ENCODE measurements at places on chromosomes 2 and 18. TPM values are rescaled to one million over a fixed set of nuclear protein-coding genes. Genes with fewer than 3 reads are reported as not detected.
A peak's percentile ranks its signal among the peaks of the same experiment; 100 is the strongest.

The EPB41L3 gene
- 157 TPM for total RNA-seq

The RASGRP3 gene
- total RNA-seq: not detected

The SPC25 gene
- total RNA-seq: not detected

GRCh38 chr2:134232461-134232860 is 21.4 kb upstream of the MGAT5 start:
- H3K4me1 ChIP-seq: peaks cover 45% of the 10 kb centered on the region
- no peaks in the 10 kb centered on the region for H3K27me3 ChIP-seq
- no peak for DNase-seq

GRCh38 chr18:57004366-57005121 is 142.3 kb upstream of the BOD1L2 start:
- no peak overlapping the region for H3K4me3 ChIP-seq
- H3K27me3 ChIP-seq: no peaks in the 10 kb centered on the region
- H3K4me1 ChIP-seq: peaks cover 11% of the 10 kb centered on the region
- no peak for DNase-seq
- H3K27ac ChIP-seq: peak overlapping the region; percentile 59

- no peaks in the 10 kb centered on the region for H3K36me3 ChIP-seq
- no peak overlapping the region for H3K27ac ChIP-seq
- no peak overlapping the region for H3K4me3 ChIP-seq
These were observed 29.1 kb downstream of the ALMS1 start for GRCh38 chr2:73414696-73415095.

DNA sequence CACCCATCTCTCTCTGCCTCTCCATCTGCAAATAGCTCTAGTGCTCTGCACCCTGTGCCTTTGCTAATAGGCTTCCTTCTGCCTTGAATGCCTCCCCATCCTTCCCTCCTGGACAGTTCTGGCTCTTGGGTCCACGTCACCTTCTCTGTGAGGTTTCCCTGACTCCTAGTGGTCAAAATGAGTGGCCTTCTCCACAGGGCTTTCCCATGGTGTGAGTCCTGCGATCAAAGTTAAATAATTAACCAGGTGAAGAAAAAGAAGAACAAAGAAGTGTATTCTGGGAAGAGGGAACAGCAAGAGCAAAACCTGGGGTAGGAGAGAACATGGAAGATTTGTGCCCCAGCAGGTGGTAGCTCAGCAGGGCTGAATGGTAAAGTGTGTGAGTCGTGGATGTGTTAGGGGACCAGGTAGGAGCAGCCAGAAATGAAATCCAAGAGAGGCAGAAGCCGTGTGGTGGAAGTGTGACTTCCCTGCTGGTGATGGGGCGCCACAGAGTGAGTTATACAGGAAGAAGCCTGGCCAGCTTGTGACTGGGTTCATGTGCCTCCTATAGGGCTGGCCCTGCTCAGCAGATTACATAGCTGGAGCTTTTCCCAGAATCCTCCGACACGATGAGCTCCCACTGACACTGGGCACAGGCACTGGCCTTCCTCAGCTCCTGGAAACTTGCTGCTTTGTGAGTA is 93.8 kb upstream of the LDAH start:
- H3K27ac ChIP-seq: no peak overlapping the region
- DNase-seq: no peak
- H3K27me3 ChIP-seq: no peaks in the 10 kb centered on the region
- no peaks in the 10 kb centered on the region for H3K36me3 ChIP-seq

- H3K36me3 ChIP-seq: no peaks in the 10 kb centered on the region
- H3K4me1 ChIP-seq: peaks cover 52% of the 10 kb centered on the region
- no peak overlapping the region for H3K4me3 ChIP-seq
- H3K27me3 ChIP-seq: no peaks in the 10 kb centered on the region
- H3K27ac ChIP-seq: no peak overlapping the region
- no peak for DNase-seq
These were observed 33.7 kb downstream of the DNMT3A start for GRCh38 chr2:25307949-25308557.

DNA sequence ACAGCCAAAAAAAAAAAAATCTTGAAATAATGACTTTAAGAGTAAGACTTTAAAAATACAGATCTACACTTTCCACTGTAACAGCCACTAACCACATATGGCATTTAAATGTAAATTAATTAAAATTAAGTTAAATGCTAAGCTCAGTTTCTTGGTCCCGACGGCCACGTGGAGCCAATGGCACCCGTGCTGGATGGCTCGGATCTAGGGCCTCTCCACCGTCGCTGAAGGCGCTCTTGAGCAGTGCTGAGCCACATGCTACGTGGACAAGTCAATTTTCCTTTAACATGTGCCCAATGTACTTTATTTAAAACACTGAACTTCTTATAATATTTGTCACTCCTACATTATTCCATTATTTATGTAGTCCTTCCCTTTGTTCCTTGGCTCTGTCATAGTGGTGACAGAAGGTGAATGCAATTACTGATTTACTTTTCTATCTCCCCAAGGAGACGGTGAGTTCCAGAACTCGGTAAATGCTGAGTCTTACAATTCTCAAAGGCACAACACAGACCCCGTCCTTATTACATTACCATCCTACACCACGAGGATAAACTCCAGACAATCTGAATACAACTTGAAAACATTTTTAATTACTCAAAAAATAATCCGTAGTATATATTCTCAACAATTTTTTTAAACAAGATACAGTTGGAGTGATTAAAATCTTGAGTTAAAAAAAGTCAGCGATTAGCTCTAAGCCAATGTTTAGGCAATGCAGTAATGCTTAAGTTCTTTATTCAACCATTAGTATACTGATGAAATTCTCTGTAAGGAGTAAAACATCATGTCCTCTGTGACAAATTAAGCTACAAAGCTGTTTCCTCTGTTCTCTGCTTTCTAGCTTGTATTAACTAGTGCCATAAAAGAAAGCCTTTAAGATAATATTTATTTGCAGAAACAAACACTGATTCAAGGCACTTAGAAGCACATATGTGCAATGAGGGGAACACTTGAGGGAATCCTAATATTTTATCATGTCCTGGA is 95.1 kb downstream of the AFF3 start:
- no peak overlapping the region for H3K27ac ChIP-seq
- H3K4me1 ChIP-seq: no peaks in the 10 kb centered on the region
- no peak for DNase-seq
- no peaks in the 10 kb centered on the region for H3K27me3 ChIP-seq
- H3K36me3 ChIP-seq: no peaks in the 10 kb centered on the region

DNA sequence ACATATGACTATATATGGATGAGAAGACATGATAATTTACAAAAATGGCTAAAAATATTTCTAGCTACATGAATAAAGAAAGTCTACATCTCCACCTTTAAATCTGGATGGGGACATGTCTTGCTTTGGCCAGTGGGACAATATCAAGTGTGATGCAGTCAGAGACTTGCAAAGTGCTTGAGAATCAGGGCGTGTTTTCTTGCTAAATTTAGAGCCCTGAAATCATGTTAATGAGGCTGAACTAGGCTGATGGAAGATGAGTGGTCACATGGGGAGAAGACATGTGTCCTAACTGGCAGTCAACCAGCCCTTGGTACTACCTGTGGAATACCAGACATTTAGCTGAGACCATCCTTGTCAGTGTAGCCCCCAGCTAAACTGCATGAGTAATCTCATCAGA is 278.5 kb upstream of the RGPD4 start:
- H3K36me3 ChIP-seq: no peaks in the 10 kb centered on the region
- H3K27me3 ChIP-seq: no peaks in the 10 kb centered on the region
- no peaks in the 10 kb centered on the region for H3K4me1 ChIP-seq
- no peak overlapping the region for H3K27ac ChIP-seq

GRCh38 chr2:106117882-106118684 is 76.0 kb downstream of the UXS1 start:
- no peaks in the 10 kb centered on the region for H3K36me3 ChIP-seq
- no peak overlapping the region for H3K27ac ChIP-seq
- H3K4me3 ChIP-seq: no peak overlapping the region
- no peaks in the 10 kb centered on the region for H3K4me1 ChIP-seq
- no peak for DNase-seq

- no peak overlapping the region for H3K27ac ChIP-seq
- H3K4me1 ChIP-seq: no peaks in the 10 kb centered on the region
- no peak overlapping the region for H3K4me3 ChIP-seq
- DNase-seq: no peak
These were observed 3.3 kb downstream of the SLC8A1 start for GRCh38 chr2:40448476-40449079.

DNA sequence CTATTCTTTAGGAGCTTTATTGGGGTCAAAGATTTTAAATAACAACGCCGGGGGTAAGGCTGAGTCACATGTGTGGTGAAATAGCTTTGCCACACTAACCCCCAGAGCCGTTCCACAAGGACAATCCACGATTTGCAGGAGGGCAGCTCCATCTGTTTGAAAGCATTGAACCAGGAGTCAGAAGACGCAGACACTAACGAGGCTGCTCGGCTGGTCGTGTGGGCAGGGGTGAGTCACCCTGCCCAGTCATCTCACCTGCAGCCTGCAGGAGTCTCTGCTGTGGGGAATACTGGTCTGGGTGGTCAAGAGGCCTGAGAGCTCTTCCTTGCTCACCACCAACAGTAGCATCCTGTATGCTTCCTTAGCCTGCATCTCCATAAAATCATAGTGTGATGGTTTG is 149.2 kb upstream of the NCK2 start:
- no peak for DNase-seq
- no peaks in the 10 kb centered on the region for H3K4me1 ChIP-seq
- no peaks in the 10 kb centered on the region for H3K36me3 ChIP-seq
- no peaks in the 10 kb centered on the region for H3K27me3 ChIP-seq
- H3K27ac ChIP-seq: no peak overlapping the region

GRCh38 chr2:198084156-198084555 is 279.8 kb downstream of the PLCL1 start:
- no peaks in the 10 kb centered on the region for H3K27me3 ChIP-seq
- no peak overlapping the region for H3K4me3 ChIP-seq
- DNase-seq: no peak
- H3K36me3 ChIP-seq: no peaks in the 10 kb centered on the region
- H3K4me1 ChIP-seq: no peaks in the 10 kb centered on the region

DNA sequence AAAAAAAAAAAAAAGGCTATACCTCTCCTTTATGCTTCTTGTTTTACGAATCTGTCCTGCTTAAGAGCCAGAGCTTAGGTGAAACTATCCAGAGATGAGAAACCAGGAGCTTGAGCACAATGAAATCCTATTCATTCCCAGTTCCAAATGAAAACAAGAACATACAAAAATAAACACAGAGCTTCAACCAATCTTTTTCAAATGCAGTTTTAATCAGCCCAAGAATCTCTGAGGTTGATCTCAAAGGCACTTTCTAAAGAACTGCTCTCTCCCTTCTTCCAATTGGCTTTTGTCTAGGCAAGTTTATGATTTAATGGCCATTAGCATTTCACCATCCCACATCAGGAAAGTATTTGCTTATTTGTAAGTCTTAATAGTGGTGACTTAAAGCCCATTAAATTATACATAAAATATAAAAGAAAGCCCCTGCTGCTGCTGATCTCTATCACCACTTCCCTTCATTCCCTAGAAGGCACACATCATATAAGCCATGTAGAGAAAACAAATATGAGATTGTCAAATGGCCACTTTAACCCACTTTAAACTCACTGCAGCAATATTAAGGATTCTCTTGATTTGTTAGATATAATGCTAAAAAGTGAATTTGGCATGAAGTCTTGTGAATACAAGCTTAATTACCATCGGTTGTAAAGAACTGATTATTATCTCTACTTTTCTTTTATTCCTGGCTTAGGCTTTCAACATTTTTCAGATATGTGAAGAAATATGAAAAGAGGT is 29.3 kb upstream of the SCN9A start:
- no peaks in the 10 kb centered on the region for H3K27me3 ChIP-seq
- no peaks in the 10 kb centered on the region for H3K36me3 ChIP-seq

DNA sequence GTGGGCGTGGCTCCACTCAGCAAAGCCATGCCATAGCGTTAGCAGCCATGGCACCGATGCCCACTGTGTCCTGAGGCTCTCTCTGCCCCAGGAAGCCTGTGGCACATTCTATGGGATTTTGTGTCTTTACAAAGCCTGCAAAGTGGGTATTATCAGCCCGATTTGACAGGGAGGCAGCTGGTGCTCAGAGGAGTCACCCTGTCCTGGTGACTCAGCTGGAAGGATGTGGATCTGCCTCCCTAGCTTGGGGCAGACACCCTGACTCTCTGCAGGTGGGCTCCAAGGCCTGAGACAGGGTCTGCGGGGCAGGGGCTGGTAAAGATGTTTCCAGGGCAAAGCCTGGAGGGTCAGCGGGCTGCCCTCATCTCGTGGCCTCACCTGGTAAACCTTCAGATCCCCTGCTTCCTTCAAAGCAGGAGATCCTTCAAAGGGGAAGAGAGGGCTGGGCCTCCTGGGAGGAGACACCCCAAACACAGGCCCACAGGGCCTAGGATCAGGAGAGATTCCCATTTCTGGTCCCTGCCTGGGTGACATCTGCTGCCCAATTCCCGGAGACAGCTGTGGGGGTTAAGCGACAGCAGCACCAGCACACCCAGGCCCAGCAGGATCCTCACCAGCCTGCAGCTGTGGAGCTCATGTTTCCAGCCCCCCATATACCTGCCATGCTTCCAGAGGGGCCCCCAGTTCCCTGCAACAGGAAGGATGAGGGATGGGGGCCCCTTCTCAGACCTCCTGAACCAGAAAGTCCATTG is 3.0 kb upstream of the ASB1 start:
- H3K27me3 ChIP-seq: no peaks in the 10 kb centered on the region
- no peak overlapping the region for H3K27ac ChIP-seq
- peaks cover 12% of the 10 kb centered on the region for H3K4me1 ChIP-seq

GRCh38 chr18:67517444-67517765 is 885 bp upstream of the DSEL start:
- peaks cover 4% of the 10 kb centered on the region for H3K27me3 ChIP-seq
- H3K4me1 ChIP-seq: no peaks in the 10 kb centered on the region
- no peak overlapping the region for H3K4me3 ChIP-seq
- no peaks in the 10 kb centered on the region for H3K36me3 ChIP-seq

GRCh38 chr2:86274265-86274917 is 63.0 kb downstream of the REEP1 start:
- H3K36me3 ChIP-seq: no peaks in the 10 kb centered on the region
- H3K4me3 ChIP-seq: no peak overlapping the region
